ENCODE measurements at places on chromosomes 16 and 17.

DNA sequence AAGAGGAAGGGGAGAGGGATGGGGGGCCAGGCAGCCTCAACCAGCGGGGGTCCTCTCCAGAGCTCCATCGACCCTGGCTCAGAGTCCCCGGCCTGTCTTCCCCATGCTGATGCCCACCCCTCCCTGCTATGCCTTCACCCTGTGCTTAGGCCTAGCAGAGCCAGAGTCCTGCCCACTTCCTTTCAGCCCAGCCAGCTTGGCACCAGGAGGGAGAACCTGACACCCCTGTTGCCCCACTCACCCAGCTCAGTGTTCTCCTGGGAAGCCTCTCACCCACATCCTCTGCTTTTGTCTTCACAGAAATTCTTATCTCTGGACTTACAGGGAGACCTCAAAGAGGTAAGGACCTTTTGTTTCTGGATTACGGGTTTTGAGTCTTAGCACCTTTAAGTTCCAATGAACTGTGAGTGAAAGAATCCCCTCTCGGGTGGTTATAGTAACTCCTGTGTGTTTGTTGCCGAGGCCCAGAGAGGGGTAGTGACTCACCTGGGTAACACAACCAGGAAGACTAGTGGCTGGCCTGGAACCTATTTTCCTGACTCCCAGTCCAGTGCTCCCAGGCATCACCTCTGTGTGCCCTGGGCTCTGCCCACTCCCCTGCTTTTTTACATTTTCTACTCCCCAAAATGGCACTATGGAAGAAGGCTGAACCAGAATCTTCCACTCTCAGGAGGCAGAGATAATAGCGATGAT, 53.3 kb downstream of the CES1 start:
- no peak for DNase-seq

GRCh38 chr17:10499950-10500349, 18.4 kb downstream of the MYH1 start:
- no peak for DNase-seq

DNA sequence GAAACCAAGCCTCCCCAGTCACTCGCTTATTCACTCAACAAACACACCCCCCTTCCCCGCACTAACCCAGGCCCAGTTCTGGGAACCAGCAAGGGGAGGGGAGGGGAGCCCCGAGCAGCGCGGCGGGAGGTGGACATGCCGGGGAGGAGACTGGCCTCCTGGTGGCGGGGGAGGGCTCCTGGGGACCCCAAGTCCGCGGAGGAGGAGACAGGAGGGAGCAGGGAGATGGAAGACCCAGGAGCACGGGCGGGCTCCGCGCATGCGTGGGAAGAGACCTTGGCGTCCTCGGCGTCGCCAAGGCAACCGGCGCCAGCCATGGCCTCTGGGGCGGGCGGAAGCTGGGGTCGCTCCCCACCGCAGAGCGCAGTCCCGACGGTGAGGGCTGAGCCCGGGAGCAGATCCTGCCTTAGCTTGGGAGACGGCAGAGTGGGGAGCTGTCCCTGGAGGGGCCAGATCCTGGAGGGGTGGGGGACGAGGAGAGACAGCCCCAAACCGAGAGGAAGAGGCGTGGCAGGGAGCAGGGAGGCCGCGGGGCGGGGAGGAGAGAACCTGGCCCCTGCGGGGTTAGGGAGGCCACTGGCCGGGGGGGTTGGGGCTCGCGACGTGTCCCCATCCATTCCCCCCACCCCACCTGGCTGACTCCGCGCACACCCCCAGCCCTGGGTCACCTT, at the start of gene PRR29:
Gene PRR29, plus strand, starts transcription at position 302 of the 671 bp plus-strand sequence. Its CDS starts 14 bp downstream, at position 316.
- peak; percentile 51 for DNase-seq

- no peak for DNase-seq
Measured at GRCh38 chr17:27535178-27535928, 79.1 kb downstream of the KSR1 start.

- no peak for DNase-seq
Measured at GRCh38 chr17:69704935-69705334, 290.4 kb downstream of the MAP2K6 start.

- DNase-seq, result no peak
Measured at GRCh38 chr17:44216694-44217093, 2.8 kb downstream of the UBTF start.

DNA sequence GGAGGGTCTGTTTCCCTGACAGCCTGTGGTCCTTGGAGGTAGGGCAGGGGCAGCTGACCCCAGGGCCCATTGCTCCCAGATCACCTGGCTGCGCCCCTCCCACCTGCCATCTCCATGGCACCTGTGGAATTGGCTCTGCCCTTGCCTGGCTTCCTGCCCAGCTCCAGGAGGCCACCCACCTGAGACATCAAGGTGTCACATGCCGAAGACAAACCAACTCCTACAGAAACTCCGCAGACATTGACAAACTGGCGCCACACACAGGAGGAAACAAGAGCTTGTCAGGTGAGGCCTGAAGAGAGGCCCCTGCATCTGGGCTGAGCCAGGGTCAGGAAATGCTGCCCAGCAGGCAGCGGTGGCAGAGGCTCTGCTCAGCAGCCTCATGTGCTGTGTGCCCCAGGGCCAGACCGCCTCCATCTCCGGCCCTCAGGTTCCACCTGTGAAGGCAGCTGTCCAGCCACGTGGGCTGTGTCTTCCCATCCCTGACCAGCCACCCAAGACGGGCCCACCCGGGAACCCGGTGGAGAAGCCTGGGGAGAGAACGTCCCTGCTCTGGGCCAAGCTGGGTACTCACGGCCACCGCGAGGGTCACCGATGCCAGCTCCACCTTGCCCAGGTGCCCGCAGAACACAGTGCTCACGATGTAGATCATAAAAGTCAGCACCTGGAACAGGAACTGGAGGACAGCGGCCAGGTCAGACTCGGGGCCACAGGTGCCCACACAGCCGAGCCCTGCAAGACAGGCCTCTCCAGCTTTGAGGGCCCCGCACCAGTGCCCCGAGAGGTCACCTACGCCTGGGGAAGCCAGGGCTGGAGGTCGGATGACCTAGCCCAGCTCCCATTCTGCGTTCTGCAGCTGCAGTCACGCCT, 1.6 kb downstream of the SLC47A2 start:
- DNase-seq, result no peak

GRCh38 chr16:10972108-10972818, 27.9 kb downstream of the CLEC16A start:
- DNase-seq, result no peak

Data from stimulated activated CD4-positive, alpha-beta T cell treated with anti-CD3 and anti-CD28 coated beads, Interleukin-1b, Interleukin-23, amount 100 ng/mL, for 1 hour (primary cell).